Cardiac muscle cell (in vitro differentiated cells and primary cell): ENCODE measurements at places on chromosomes 3 and 15.

DNA sequence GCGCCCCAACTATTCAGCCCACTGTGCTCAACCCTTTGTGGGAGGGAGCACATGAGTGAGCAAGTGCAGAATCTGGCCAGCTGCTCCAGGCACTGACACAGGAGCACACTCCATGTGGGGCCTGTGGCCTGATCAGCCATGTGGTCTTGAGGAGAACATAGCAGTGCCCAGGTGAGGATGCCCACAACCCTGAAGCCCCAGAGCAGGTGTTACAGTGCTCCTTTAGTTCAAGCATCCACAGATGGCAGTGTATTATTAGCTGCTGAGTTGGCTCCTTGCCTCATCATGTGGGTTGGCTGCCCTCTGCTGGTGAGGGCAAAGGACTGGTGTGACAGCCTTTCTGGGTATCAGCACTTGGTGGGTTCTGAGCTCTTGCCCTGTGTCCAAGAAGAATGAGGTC, 1588.2 kb downstream of the SI start:
- peak; percentile 45 for DNase-seq

GRCh38 chr3:172525116-172525613, 1.9 kb upstream of the TNFSF10 start:
- DNase-seq = no peak

DNA sequence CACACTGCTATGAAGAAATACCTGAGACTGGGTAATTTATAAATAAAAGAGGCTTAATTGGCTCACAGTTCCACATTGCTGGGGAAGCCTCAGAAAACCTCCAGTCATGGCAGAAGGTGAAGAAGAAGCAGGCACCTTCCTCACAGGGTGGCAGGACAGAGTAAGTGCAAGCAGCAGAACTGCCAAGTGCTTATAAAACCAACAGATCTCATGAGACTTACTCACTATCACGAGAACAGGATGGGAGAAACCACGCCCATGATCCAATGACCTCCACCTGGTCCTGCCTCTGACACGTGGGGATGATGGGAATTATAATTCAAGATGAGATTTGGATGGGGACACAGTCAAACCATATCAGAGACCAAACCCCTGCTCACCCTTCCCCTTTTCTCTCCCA, 75.0 kb downstream of the TRIM69 start:
- DNase-seq = no peak

- no peak for DNase-seq
These were observed 37.3 kb downstream of the ZBTB38 start for GRCh38 chr3:141405591-141405990.

GRCh38 chr15:76730262-76730661, 174.9 kb downstream of the SCAPER start:
- no peak for DNase-seq

- no peak for DNase-seq
These were observed 396.7 kb upstream of the RGMA start for GRCh38 chr15:93485438-93486327.

DNA sequence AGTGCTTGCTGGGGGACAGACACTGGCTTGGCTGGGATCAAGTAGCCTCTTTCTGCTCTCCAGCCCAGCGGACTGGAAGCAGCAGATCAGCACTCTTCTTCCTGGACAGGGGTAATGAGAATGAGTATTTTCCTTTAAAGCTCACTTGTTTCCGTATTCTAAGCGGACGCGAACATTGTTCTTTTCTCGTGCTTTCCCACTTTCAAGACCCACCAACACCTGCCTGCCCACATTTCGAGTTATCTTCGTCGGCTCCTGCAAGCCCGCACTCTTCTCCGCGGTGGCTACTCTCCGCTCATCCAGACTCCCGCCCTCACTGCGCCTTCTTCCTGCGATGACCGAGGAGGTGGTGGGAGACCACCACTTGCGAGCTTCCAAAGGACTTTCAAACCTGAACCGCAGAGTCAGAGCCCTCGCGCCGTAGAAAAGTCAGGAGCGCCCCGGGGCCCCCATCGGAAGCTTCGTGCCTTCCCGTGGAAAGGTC, 1.6 kb upstream of the PPM1L start:
- DNase-seq = peak; percentile 57

- DNase-seq = peak; percentile 73
These were observed 43.8 kb downstream of the SPSB4 start for GRCh38 chr3:141094790-141095545.

GRCh38 chr3:108552267-108553159, 36.7 kb downstream of the CIP2A start:
- DNase-seq = peak; percentile 63

DNA sequence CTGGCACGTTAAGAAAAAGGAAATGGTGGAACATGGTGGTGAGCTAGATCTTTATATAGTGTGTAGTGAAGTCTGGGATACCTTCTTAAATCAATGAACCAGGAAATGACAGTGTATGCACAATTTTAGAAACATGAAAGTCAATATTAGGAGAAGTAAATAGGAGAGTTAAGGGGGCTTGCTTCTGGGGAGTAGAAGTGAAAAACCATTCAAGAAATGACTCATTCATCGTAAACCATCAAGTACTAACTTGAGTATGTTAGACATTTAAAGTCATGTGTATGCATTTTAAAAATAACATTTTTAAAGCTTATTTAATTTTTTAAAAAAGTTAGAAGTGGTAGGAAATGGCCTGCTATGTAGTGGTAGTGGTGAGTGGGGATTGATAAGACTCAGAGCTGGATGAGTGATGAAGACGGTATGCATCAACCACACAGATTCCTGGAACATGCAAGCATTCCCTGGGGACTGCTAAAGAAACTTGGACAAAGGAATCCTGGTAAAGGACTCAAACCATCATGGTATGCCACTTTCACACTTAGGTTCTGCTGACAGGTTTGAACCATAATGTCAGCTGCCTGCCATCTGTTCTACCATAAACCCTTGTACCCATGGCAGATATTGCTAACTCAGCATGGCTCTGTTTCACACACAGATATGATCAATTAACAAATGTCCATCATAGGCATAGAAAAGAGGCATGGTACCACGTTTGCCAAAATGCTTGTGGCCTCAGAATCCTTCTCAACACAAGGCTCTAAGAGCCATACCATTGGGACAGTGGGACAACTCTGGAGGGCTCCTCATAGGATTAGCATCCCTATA, 28.9 kb upstream of the MITF start:
- DNase-seq = peak; percentile 60

GRCh38 chr3:127831723-127832172, 9.4 kb upstream of the MGLL start:
- peak; percentile 69 for DNase-seq

GRCh38 chr3:109910772-109911171, 573.4 kb upstream of the DPPA4 start:
- no peak for DNase-seq
